ENCODE measurements at places on chromosomes 6 and 20.

- DNase-seq: no peak
Observed at GRCh38 chr6:56868687-56869086, 86.2 kb upstream of the BEND6 start.

GRCh38 chr6:158853880-158854213, 34.7 kb upstream of the EZR start:
- no peak for DNase-seq

DNA sequence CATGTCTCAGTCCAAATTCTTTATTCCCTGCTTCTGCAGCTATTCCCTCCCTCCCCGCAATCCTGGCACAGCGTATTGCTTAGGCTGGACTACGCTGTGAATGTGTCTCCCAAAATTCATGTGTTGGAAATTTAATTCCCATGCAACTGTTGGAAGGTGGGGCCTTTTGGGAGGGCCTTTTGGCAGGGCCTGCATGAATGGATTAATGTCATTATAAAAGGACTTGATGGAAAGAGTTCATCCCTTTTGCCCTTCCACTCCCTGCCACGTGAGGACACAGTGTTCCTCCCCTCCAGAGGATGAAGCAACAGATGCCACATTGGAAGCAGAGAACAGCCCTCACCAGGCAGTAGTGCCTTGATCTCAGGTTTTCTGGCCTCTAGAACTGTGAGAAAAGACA, 20.4 kb upstream of the NOTCH4 start:
- no peak for DNase-seq

DNA sequence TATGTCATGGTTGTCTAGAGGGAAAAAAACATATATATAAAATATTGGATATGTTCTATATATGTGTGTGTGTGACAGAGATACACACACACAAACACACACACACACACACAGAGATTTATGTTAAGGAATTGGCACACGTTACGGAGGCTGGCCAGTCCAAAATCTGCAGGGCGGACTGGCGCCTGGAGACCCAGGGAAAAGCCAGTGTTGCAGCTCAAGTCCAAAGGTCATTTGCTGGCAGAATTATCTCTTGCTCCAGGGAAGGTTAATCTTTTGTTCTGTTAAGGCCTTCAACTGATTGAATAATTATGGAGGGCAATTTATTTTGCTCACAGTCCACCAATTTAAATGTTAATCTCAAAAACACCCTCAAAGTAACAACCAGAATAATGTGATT, 37.5 kb upstream of the PDE7B start:
- no peak for DNase-seq

DNA sequence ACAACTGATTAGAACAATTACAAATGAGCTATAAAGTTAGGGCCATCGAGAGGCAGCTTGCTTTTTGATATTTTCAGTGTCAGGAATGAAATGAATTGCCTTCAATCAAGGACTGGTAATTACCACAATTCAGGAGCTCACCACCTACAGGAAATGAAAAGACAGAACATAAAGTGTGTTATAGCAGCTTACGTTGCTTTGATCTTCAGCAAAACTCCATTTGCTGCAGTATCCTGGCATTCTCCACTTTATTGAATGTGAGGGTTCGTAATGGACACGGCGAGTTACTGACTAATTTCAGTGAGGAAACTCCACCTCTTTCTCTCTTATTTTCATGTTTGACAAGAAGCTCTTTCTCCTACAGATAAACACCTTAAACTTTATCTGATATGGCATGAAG, 440.0 kb upstream of the HSF2 start:
- DNase-seq: no peak

GRCh38 chr20:23205611-23206041, 119.5 kb upstream of the CD93 start:
- no peak for DNase-seq

DNA sequence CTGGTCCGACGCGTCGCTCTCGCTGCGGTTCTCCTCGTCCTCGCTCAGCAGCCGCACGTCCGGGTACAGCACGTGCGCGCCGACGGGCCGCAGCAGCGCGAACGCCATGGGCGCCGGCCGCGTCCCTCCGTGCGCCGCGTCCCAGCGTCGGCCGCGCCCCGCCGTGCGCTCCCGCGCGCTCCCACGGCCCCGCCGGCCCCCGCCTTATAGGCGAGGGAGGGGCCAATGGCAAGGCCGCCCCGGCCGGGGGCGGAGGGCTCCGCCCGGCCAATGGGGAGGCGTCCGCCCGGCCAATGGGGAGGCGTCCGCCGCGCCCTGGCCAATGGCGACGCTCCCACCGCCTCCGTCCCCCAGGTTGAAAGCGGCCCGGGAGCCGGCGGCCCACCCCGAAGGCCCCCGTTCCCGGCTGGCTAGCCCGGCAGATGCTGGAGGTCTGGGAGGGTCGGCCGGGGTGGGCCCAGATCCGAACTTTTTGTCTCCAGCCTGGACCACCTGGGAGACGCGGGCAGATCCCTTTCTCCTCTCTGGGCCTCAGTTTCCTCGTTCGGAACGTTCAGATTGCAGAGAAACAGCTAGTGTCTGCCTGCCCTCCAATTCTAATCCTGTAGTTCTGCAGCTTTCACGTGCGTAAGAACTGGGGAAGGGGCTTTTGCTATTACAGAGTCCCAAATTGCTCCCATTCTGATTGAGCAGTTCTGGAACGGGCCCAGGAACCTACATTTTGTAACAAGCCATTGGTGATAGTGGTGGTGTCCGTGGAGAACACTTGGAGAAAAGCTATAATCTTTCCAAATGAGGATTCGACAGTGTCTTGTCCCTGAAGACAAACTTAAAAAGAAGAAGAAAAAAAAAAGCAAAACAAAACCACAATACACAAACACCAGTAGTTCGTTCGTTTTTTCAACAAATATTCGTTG, at the start of gene TCF15:
Gene TCF15 (minus strand): TSS at position 180 of the 917 bp plus-strand sequence. CDS start 72 bp downstream, at position 108.
- no peak for DNase-seq

- DNase-seq: no peak
Observed at GRCh38 chr20:16576219-16576618, 3.0 kb upstream of the KIF16B start.

GRCh38 chr6:2007165-2007564, 238.2 kb downstream of the GMDS start:
- no peak for DNase-seq

DNA sequence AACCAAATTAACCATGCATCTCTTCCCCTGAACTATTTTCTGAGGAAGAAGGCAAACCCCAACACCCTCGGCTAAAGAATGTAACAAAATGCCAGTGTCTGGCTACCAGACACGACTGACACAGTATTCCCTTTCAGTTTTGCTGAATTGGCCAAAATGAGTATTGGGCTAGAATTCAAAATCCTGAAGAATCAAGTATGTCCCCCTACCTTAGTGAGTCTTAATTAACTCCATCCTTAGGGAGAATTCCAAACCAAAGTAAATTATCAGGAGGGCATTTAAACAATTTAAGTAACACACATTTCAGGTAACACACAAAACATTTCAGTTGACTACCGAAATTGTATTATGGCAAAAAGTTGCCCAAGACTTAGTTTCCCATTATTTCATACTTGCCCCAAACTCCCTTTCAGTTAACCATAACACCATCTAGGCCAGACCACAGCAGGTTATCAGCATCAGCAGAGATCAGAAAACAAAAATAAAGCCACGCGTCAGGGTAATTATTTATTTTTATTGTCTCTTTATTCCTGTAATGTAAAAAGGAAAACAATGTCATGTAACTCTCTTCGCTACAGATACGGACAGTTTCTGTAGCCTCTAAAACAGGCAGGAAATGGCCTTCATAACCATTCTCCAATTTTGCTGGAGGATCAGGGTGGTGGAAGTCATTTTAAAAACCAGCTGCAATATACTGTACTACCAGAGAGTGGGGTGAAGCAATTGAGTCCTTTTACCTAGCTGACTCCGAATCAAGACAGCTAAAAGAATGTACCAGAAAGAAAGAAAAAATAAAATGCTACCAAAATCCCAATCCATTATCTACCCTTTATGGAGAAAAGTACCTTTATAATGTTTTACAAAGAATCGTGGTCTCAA, 1.9 kb downstream of the SNX5 start:
- no peak for DNase-seq

- DNase-seq: no peak
Observed at GRCh38 chr6:80245043-80245442, 138.6 kb downstream of the BCKDHB start.

- no peak for DNase-seq
Observed at GRCh38 chr6:145349950-145350510, 385.3 kb downstream of the EPM2A start.

GRCh38 chr6:135102191-135102590, 47.6 kb upstream of the HBS1L start:
- DNase-seq: no peak

GRCh38 chr6:12009876-12010634, 2.1 kb upstream of the HIVEP1 start:
- no peak for DNase-seq

DNA sequence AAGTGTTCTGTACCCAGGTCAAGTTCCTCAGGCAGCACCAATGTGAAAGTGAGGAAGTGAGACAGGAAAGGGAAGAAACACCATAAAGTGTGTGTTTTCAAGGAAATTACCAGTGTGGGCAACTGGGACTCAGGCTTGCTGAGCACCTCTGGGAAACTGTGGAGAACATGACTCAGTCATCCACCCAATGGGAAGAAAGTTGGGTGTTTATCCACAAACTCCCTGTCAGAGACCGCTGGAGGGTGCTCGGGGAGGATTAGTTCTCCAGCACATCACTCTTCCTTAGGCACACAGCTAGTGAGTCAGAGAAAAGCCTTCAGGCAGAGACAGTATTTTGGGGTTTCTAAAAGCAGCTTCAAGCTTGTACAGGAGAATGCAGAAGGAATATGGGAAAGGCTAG, 93.6 kb downstream of the PCSK2 start:
- DNase-seq: no peak

DNA sequence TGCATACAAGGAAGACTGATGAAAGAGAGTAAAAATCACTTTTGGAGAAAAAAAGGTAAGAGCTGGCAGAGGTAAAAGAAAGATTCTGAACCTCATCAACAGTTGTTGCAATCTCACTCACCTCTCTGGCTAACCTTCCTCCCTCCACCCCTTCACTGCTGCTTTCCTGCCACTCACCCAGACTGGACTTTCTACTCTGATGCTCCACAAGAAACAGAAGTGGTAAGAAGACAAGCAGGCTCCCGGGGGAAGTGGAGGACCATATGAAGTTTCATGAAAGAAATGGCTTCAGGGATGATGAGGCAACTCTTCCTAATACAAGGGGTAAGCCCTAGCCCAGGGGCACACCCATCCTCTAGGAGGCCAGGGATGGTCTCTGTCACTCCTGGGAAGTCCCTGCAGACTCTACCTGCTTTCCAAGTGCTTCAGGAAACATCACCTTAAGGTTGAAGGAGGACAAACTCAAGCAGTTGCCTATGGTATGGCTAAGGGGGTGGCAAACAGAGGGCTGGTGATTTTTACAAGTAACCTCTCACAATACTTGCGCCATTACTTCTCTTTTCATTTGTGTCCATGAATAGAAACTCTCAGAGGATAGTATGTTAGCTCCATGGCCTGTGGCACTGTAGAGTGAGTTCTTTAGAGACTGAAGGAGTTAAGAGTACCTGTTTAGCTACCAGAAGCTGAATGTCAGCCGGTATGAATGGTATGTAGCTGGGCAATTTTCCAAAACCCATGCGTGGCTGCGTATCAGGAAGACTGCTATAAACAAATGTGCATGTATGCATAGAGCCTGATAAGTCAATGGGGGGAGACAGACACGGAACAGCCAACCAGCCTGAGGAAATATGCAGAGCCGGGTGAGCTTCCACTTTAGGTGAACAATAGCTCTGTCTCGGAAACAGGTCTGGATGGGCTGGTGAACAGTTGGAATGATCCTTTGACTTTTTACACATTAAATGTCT, 112.0 kb downstream of the BACH2 start:
- DNase-seq: no peak

- no peak for DNase-seq
Observed at GRCh38 chr6:17012421-17013225, 89.2 kb upstream of the STMND1 start.

DNA sequence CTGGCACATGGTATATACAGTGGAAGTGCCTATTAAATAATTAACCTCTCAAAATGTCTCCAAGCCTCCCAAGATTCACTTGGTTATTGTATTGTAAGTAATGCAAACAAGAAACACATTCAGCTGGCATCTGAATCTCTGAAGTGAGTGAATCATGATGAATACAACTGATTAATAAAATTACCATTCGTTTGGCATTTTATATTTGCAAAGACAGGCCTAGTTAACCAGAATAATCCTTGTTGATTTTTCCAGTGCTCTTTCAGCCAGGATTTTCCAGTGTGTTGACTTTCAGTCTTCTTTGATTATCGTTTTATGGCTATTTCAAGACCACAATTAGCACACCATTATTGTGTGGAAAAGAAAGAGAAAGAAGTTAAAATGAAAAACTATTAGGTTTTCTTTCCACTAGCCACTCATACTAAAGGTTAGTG, 20.3 kb downstream of the SLC22A2 start:
- no peak for DNase-seq

DNA sequence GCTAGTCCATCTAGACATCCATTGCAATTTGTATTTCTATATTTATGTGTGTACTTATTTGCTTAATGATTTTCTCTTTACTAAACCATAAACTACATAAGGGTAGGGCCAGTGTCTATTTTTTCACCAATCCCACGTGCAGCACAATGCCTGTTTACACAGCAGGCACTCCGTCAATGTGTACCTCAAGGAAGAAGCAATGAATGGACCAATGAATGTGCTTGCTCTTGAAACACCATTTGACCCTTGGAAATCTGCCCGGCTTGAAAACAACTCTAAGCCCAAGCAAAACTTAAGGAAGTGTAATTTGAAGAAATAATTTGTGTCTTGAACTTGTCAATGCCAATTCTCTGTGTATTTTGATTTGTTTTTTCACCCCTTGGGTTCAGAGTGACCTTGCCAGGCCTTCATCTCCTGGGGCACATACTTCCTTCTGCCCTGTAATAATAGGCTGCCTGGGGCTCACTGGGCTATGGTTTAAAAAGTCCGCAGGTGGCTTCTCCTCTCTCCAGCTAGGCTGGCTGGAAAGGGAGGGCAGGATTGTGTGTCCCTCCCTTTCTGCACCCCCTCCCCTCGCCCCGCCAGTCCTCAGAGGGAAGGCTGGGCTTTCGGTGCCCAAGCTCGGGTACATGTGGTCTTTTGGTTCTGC, 140.8 kb upstream of the ARMC2 start:
- no peak for DNase-seq

DNA sequence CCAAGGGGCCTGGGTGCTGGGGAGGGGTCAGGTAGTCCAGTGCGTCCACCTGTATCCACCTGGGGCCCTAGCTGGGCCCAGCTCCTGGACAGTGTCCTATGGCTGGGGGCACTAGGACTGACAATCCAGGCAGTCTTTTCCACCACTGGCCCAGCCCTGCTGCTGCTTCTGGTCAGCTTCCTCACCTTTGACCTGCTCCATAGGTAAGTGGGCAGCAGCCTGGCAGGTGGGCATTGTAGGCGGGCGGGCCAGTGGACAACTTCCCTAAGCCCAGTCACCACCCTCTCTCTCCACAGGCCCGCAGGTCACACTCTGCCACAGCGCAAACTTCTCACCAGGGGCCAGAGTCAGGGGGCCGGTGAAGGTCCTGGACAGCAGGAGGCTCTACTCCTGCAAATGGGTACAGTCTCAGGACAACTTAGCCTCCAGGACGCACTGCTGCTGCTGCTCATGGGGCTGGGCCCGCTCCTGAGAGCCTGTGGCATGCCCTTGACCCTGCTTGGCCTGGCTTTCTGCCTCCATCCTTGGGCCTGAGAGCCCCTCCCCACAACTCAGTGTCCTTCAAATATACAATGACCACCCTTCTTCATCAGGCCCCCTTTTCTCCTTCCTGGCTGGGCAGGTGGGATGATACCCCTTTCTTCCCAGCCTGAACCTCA, 584 bp downstream of the C20orf141 start:
- no peak for DNase-seq

Data from activated T-cell treated with anti-CD3 and anti-CD28 coated beads for 4 hours (primary cell).